Chondrocyte (in vitro differentiated cells): ENCODE measurements at places on chromosomes 2 and 18.

- no peak for DNase-seq
These were observed 341.6 kb upstream of the VWC2L start for GRCh38 chr2:214069254-214069653.

DNA sequence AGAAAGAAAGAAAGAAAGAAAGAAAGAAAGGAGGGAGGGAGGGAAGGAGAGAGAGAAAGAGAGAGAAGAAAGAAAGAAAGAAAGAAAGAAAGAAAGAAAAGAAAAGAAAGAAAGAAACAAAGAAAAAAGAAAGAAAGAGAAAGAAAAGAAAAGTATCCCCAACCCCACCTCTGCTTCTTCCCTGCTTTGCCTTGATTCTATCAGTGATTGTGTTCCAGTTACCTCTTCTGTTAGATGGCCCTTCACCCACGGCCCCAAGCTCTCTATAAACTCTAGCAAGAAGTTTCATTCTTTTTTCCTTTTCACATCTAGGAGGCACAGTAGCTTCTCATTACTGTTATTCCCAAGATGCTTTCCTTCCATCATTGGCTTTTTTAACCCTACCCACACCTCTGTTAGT lies 1097.5 kb upstream of the ZEB2 start:
- no peak for DNase-seq

GRCh38 chr18:46250084-46250811 lies 146.1 kb downstream of the HAUS1 start:
- DNase-seq: no peak

DNA sequence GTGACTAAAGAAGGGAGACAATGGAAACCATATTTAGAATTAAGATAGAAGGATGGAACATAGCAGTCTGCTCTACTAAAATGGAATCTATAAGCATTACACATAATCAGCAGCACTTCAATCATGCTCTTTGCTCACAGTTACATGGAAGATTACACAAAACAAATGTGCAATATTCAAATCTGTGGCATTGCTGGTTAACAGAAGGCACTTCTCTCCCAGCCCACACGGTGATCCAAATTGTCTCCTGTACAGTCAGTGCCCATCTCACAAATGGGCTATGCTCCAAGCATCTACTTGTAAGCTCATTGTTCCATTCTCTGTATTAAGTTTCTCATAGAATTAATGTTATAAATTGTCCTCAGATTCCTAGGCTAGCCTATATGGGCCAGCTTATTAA lies 716.6 kb downstream of the NRXN1 start:
- no peak for DNase-seq

GRCh38 chr2:205998583-205998982 lies 87.4 kb downstream of the INO80D start:
- DNase-seq: no peak

DNA sequence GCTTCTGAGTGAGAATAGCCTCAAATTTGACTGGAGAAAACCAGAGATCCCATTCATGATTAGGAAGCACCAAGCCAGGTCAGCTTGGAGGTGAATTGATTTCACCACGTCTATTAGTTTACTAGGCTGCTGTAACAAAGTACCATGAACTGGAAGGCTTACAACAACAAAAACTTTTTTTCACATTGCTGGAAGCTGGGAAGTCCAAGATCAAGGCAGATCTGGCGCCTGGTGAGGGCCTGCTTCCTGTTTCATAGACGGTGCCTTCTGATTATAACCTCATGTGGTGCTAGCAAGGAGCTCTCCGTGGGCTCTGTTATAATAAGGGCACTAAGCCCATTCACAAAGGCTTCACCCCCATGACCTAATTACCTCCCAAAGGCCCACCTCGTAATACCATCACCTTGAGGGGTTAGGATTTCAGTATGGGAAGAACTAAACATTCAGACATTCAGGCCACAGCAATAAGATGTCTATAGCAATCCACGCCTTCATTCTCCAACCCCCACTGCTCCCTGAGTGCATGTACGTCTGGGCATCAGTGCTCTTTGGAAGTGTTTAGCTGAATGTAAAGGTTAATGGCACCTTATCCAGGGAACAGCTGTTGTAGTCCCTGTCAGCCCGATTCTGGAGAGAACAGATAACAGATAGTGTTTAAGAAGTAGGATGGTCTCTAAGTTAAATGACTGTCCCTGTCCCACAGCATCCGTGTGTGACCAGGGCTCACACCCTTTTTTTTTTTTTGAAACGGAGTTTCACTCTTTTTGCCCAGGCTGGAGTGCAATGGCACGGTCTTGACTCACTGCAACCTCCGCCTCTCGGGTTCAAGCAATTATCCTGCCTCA lies 89.2 kb downstream of the SOCS6 start:
- DNase-seq: no peak

DNA sequence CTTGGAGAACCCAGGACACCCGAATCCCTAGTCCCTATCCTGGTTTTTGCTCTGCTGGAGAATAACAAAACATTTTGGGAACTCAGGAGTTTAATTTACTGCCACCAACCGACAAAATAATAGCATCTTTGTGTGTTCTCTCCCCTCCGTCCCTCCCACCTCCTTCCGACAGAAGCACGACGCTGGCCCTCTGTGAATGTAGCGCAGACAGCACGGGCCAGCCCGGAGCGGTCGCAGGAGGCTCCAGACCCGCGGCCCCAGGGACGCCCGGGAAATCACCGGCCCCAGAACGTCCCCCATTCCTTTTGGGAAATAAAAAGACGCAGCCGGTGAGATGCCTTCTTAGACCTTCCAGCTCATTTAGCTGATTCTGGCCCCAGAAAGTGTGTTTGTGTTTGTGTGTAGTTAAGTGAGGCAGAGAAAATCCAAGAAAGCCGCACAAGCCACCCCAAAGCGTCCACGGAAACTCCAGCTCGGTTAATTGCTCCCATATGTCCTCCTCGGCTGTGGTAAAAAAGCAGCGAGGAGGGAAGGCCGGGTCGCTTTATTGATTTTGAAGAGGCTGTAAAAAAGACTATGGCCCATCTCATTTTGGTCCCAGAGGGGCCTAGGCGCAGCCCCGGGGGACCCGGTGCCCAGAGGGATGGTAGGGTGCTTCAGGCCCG lies 577 bp upstream of the TANC1 start:
- DNase-seq: no peak

- DNase-seq: no peak
These were observed 1503.7 kb downstream of the LRP1B start for GRCh38 chr2:140627136-140627535.

DNA sequence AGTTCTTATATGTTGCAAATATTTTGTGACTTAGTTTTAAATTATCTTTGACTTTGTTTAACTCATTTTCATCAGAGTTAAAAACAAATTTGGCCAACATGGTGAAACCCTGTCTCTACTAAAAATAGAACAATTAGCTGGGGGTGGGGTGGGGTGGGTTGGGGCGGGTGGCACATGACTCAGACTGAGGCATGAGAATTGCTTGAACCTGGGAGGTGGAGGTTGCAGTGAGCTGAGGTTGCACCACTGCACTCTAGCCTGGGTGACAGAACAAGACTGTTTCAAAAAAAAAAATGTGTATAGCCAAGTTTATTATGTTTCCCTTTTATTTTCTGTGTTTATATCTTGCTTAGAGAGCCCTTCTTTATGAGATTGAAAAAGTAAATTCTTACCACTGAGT lies 14.2 kb upstream of the LIPG start:
- no peak for DNase-seq

- no peak for DNase-seq
These were observed 33.4 kb downstream of the TRABD2A start for GRCh38 chr2:84847326-84848050.

- no peak for DNase-seq
These were observed 377.3 kb upstream of the POU3F3 start for GRCh38 chr2:104476563-104476988.

GRCh38 chr18:40685219-40685618 lies 1269.8 kb upstream of the PIK3C3 start:
- no peak for DNase-seq

- no peak for DNase-seq
These were observed 35.5 kb downstream of the NXPH2 start for GRCh38 chr2:138744713-138745112.

DNA sequence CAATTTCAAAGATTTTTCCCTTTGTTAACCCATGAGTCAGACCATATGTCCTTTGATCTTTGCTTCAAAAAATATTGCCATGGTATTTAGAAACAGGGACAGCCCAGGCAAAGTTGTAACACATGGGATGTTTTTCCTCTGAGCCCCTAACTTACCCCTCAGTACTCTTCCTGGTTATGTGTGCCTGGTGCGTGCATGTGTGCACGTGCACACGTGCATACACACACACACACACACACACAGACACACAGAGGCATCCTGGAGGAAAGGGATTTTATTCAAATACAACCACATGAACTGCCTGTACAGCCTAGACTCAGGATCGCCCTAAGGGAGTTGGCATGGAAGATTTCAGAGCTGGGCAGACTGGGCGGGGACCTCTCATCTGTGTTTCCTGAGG lies 5.1 kb downstream of the AFF3 start:
- no peak for DNase-seq

DNA sequence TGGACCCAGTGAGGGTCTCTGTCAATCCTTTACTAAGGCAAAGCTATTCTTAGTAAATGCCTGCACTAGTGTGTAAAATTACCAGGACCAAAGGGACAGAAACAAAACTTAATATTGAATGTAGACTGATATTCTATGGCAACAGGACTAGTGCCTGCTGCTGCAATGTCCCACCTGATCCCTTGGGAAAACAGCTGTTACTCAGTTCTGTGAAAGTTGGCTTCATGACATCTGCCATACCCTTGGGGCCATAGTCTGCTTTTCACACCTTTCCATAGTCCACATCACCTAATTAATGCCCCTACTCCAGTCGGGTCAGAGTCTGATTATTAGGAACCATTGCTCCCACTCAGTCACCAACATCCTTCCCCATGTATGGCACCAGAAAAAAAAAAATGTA lies 14.5 kb downstream of the DNAJC27 start:
- no peak for DNase-seq

GRCh38 chr18:26721854-26722564 lies 143.5 kb downstream of the AQP4 start:
- no peak for DNase-seq

DNA sequence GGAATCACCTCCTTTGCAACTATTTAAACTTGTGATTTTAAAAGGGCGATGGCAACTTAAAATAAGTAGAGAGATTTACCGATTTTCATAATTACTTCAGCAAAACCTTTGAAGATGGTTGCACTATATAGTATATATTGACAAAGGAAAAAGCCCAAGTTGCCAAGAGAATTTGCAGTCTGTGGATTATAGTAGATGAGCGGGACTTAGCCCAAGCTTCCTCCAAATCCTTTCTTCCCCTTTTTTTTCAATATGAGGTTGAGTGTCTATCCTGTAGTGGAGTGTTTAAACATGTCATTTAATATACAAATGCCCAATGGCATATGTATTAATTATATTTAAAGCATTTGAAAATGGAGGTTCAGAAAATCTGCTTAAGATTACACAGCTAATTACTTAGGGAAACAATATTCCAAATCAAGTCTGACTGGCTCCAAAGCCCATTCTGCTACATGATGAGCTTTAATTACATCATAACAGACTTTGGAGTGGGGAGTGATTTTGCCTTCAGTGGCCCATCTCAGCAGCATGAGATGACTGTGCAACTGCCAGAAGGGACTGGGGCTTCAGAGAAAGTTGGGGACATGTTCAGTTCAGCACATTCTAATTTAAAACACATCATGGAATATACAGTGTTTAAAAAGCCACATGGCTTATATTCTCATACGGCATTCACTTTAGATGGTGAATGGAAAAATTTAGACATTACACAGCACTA lies 73.2 kb downstream of the COL3A1 start:
- no peak for DNase-seq

DNA sequence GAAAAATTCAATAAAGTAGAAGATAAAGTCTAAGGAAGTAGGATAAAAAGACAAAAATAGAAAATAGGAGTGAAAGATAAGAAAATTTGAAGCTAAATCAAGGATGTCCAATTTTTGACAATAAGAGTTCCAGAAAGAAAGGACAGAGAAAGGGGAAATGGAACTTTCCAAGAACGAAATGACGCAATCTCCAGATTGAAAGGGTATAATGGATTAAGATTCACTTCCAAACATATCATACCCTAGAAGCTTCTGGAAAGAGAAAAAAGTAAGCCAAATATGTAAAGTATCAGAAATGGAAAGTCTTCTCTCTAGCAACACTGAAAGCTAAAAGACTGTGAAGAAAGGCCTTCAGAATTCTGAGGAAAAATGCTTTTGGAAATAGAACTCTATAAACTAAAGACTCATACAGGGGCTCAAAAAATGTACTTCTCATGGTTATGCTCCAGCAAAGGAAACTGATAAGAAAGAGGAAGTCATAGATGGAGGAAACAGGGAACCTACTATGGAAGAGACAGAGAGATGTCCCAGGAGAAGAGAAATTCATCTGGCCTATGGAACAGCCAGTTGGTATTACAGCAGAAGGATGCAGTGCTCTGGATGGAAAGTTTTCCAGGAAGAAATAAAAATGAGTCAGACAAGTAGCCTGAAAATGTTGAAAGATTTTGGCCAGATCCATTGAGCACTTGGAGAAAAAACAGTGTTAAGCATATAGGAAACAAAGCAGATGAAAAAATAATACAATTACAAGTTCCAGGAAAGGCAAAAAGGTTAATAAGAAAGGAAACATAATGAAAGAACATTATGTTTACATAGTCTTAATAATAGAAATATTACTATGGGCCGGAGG lies 20.1 kb downstream of the CASP8 start:
- no peak for DNase-seq

GRCh38 chr2:160606341-160606740 lies 112.7 kb upstream of the RBMS1 start:
- no peak for DNase-seq

DNA sequence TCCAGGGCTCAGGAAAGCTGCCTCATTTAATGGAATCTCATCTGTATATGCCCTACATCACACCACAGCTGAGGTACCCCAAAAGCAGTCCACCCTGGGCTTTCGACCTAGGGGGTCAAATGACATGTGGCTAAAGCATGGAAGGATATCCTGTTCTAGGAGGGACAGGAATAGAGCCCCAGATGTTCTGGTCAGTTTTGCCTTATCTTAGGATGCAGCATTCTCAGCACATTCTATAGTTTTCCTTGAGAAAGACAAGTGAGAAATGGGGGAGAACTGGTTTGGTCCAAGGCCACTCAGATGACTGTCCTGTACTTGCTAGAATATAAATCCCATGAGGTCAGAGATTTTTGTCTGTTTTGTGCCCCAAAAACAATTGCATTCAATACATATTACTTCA lies 688.0 kb upstream of the ZEB2 start:
- no peak for DNase-seq
